ENCODE measurements at places on chromosomes 2 and 18.

DNA sequence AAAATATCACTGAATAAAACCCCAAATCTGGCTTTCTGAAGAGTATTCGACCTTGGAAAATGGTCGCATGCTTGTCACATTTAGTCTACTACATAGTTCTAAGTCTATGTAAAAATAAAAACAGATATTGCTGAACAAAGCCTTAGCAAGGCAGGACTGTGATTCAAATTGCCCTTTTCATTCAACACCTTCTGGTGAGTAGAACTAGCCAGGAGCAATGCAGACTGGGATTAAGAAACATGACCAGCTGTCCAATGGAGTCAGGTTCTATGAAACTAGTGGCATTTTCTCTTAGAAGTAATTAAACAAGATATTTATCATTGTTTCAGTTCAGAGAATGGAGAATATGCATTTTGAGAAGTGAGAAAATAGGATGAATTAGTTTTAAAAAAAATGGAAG lies 1260.5 kb upstream of the ACVR2A start:
- no peak for DNase-seq

GRCh38 chr18:32668956-32669355 lies 103.9 kb downstream of the KLHL14 start:
- DNase-seq, result no peak

GRCh38 chr2:74024216-74024615 lies 39.5 kb downstream of the TET3 start:
- DNase-seq, result no peak

- DNase-seq, result no peak
These were observed 18.7 kb downstream of the SATB2 start for GRCh38 chr2:199439066-199439465.

- no peak for DNase-seq
These were observed 46.4 kb downstream of the UXS1 start for GRCh38 chr2:106147665-106148064.

DNA sequence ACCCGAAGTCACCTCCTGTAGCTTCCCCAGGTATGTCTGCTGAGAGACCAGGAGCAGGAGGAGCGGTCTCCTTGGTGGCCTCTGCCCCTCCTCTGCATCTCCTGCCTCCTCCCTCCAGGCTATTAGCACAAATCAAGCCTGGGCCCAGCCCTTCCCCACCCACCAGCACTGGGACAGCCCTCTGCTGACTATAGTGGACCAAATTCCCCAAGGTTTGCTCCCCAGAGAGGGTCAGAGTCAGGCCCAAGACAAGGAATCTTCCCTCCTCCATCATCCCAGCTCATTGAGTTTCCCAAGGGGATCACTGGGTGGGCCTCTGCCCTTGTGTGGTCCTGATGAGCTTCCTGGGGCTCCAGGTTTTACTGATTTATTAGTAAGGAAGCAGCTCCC lies 62.1 kb downstream of the EMILIN2 start:
- DNase-seq, result no peak

GRCh38 chr2:30363406-30363805 lies 83.6 kb upstream of the LCLAT1 start:
- no peak for DNase-seq

DNA sequence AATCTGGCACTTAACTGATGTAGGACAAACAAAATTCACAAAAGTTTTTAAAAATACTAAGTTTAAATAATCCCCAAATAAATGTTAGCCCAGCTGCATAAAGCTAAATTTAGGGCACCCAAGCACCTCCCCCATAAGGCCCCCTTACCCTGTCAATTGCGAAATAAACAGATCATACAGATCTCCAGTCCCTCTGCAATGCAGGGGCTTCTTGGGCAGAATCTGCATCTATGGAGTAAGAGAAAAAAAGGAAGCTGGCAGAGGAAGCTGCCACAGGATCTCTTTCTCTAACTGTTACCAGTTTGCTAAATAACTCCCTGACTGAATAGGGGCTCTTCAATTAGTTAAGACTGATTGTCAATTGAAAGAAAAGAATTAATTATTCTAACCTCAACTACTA lies 117.7 kb downstream of the MEMO1 start:
- DNase-seq, result no peak

DNA sequence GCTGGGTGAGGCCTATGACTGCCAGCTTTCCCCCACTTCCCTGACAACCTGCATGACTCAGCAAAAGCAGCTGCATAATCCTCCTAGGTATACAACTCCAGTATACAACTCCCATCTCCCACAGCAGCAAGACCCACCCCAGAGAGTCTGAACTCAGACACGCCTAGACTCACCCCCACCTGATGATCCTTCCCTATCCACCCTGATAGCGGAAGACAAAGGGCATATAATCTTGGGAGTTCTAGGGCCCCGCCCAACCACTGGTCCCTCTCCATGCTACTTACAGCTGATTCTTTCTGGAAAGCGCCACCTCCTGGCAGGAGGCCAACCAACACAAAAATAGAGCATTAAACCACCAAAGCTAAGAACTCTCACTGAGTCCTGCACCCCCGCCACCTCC lies 296.5 kb downstream of the DCC start:
- DNase-seq, result no peak

All from stimulated activated CD8-positive, alpha-beta memory T cell treated with anti-CD3 and anti-CD28 coated beads, Interleukin-4, amount 100 ng/mL, for 24 hours (primary cell).